Smooth muscle cell of bladder (primary cell): ENCODE measurements at places on chromosomes 3 and 15. TPM values are rescaled to one million over a fixed set of nuclear protein-coding genes. Genes with fewer than 3 reads are reported as not detected.

Gene PPP1R14D
- total RNA-seq, result not detected in 2 replicates

Gene TTLL13
- total RNA-seq, result 0.09 and 0.14 TPM in 2 replicates

Gene HIGD2B
- total RNA-seq, result not detected in 2 replicates

Gene CDV3
- total RNA-seq, result 131 and 153 TPM in 2 replicates

Gene TF
- 0.28 TPM in 2 replicates for total RNA-seq

Gene EPHB3
- total RNA-seq, result 3.7 and 7.0 TPM in 2 replicates

Gene CPNE9
- not detected in 2 replicates for total RNA-seq

Gene IL16
- total RNA-seq, result 0.46 and 1.6 TPM in 2 replicates

Gene CX3CR1
- total RNA-seq, result under 0.01 TPM in 1 of 2 replicates, not detected in the other

Gene CYP19A1
- total RNA-seq, result 4.0 and 7.4 TPM in 2 replicates

Gene MAGEL2
- total RNA-seq, result under 0.01 and 0.37 TPM in 2 replicates

Gene MCF2L2
- 0.14 and 0.37 TPM in 2 replicates for total RNA-seq

Gene PIERCE2
- total RNA-seq, result 1.7 and 1.8 TPM in 2 replicates

Gene COX17
- total RNA-seq, result 14.2 and 21.4 TPM in 2 replicates

Gene RPL35A
- 785 and 835 TPM in 2 replicates for total RNA-seq

Gene DUOXA1
- not detected in 2 replicates for total RNA-seq

Gene NMB
- total RNA-seq, result 1.8 and 2.4 TPM in 2 replicates

Gene NEK10
- 12.7 and 15.8 TPM in 2 replicates for total RNA-seq

Gene SLC2A2
- total RNA-seq, result 0.09 TPM in 1 of 2 replicates, not detected in the other

Gene DUOX1
- total RNA-seq, result under 0.01 TPM in 2 replicates
